ENCODE measurements at places on chromosomes 3 and 15.

GRCh38 chr15:24675332-24676144, at the start of gene NPAP1:
Gene NPAP1, plus strand, starts transcription at chr15:24675775. Its CDS starts 93 bp downstream, at chr15:24675868.
- DNase-seq: no peak

DNA sequence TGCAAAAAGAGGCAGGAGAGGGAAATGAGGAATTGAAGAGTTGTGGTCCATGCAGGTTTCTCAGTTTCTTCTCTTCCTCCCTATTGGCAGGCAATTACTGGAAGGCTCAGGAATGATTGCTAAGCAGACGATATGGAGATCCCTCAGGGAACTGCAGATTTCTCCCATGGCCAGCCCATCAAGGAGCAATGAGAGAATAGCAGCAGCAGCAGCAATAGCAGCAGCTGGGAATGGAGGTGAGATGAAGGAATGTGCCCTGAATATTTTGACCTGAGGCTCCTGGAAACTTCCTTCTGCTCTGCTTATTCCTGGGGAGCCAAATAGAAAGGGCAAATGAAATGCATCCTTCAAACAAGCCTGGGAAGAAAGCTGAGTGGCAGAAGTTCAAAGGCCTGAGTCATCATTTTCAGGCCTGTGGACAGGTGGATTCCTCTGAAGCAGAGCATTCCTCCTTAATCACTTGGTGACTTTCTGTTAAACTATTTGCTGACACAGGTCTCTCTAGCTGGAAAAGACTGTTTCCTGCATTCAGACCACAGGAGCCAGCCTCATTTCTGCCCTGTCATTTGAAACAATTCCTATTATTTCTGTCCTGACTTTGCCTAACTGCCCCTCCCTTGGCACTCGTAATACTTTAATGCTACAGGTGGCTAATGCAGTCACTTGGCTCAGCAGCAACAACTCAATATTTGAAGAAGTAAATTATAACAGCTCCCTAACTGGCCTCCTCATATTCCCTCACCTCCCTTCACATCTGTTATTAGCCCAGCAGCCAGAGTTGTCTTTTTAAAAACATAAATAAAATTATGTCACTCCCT, 146.9 kb upstream of the GADL1 start:
- no peak for DNase-seq

- DNase-seq: no peak
Measured at GRCh38 chr3:52388348-52388821, 56.5 kb downstream of the SEMA3G start.

DNA sequence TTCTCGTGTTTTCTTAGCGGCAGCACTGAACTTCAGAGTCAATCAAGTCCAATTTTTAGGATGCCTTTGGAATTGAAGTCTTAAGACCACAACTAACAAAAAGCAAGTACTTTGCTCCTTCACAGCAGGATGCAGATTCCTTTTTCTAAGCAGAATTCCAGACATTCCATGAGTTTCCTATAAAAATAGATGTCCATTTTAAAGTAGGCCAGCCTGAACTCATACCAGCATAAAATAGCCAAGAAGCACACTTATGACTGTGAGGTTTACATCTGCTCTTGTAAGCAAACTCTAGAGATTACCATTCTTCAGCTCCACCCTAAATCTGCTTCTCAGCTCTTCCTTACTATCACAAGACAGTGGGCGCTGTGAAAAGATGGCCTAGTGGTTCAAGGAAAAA, 85.8 kb downstream of the THBS1 start:
- DNase-seq: no peak

DNA sequence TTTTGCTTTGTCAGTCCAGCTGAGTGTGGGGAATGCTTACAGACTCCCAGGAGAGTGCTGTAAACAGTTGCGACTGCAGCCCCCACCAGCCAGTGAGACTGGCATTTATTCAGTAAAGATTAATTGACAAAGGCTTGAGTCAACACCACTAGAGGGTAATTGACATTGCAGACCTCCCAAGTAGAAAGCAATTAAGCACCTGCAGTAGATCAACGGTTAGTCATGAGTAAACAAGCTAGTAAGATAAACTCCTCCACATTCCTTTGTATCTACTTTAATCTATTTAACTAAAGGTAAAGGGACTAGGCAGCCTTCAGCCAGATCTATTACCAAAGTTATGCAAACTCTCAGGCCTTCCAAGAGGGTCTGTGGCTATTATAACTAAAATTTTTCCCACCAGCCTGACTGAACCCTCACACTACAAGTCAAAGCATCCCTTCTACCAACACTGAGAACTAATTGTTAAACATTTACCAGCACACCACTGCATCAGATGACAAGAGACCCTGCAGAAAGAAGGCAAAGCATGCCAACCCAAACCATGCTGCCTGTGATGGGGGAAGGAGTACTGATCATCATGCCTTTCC, 30.5 kb upstream of the GALNT15 start:
- DNase-seq: no peak

DNA sequence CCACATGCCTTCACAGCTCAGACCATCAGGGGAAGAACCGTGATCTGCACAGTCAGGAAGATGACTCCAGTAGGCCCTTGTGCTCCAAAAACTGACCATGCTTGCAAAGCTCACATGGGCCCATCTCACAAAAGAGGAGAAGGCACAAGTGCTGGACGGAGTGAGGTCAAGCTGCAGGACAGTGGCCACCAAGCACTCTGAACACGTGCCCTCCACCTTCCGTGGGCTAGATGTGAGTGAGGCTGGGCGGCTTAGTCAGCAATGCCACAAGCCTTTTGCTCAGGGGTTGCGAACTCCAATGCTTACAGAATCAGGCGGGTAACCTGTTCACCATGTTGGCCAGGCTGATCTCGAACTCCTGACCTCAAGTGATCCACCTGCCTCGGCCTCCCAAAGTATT, 70.9 kb downstream of the SCN5A start:
- DNase-seq: no peak

DNA sequence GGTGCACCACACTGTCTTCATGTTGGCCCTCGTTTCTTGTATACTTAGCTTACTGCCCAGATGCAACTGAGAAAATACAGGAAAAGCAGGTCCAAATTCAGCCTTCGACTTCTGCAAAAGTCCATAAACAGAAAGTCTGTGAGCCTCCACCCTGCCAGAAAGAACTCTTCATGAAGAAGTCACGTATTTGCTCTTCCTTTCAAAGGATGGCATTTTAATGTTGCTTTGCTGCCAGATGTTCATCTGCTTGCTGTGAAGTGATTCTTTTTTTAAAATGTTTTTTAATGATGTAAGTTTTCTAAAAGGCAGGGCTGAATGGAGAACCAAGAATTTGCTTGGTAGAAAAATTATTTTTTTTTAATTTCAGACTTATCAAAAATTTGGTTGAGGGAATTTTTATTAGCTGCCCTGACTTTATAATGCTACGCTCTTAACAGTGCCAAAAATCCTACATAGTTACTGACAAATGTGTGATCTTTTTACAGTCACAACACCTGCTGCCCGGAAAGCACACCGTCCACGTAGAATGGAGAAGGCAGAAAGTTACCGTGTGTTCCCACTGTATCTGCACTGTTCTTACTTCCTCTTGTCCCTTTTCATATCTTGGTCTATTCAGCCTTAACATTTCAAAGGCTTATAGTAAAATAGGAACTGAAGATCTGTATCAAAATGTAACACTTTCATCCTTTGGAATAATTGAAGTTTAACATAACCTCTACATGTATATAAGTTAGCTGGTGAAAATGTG, 136.3 kb downstream of the LRRC28 start:
- no peak for DNase-seq

DNA sequence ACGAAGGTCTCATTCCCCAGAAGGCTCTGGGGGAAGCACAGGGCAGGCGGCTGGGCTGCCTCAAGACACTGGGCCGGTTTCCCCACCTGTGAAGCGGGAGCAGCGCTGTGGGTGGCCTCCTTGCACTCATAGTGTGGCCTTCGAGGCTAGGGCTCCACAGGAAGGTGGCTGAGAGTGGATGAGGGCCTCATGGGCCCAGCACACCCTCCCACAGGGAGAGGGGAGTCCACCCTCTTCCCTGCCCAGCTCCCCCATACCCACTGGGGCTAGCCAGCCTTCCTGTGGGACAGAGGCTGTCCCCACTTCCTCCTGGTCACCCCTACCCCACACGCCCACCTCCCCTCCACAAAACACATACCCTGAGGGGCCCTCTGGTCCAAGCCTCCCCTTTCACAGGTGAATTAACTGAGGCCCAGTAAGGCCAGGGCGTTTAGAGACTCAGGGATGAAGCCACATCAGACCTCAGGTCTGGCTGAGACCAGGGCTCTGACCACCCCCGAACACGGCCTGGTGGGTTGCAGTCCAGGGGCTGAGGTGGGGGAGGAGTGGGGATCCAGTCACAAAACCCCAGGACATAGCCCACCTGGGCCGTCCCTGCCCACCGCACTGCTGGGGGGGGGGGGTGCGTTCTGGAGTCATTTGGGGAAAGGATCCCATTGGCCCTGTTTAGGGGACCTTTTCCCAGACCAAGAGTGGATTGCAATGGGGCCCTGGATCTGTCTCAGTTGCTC, 1.1 kb downstream of the ANPEP start:
- DNase-seq: no peak

DNA sequence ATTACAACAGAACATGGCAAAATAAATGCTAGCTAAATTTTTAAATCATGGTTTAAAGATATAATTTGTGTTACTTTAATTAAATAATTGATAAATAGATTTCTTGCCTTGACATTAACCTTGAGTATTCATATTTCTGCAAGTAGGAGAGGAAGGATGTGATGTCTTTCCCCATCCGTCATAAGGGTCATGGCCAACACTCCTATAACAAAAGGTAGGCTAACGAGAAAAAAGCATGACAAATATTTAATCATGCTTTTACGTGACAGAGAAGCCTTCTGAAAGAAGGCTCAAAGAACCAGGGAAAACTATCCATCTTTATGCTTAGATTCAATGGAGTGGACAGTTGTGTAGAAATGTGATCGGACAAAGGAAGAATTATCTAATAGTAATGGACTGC, 135.2 kb downstream of the SERPINI1 start:
- DNase-seq: no peak

DNA sequence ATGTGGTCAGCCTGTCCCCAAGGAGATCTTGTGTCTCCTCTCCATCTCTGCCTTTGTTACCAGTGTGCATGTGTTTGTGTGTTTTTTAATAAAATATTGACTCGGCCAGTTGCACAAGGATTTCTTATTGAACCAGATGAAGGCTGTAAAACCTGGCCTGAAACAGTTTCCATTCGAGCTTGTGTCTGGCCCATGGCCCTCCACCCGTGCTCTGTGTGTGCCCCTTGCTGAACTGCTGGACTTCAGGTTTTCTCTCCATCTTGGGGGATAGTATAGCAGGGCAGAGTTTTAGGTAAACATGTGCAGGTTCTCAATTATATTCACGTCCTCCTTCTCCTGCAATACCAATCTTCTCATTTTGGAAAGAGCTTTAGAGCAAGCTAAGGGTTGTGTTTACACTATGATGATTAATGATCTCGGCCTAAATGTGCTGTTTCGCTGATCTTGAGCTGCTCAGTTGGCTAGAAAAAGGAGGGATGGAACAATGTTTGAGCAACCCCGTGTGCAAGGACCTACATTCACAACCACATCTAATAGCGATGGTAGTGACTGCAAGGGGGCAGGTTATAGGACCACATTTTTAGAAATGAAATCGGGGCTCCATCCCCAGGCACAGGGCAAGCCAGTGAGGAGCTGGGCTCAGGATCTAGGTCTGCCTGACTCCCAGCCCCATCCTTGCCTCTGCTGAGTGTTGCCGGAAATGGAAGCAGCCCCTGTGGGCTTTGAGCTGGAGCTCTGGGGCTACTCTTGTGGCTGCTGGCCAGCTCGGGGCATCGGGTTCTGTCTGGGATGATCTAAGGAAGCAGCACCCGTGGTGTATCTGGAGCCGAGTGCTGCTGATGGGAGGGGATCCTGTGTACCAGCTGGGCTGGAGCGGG, 47.7 kb downstream of the CMTM6 start:
- DNase-seq: no peak

GRCh38 chr3:183774631-183775030, 50.7 kb downstream of the MAP6D1 start:
- DNase-seq: no peak

- no peak for DNase-seq
Measured at GRCh38 chr3:135650309-135650708, 315.2 kb upstream of the PPP2R3A start.

- no peak for DNase-seq
Measured at GRCh38 chr3:22228705-22229104, 477.7 kb upstream of the ZNF385D start.

GRCh38 chr3:124552224-124552623, 178.0 kb upstream of the UMPS start:
- DNase-seq: no peak
